ENCODE measurements at places on chromosomes 6 and 20. TPM values are rescaled to one million over a fixed set of nuclear protein-coding genes. Genes with fewer than 3 reads are reported as not detected.
A peak's percentile ranks its signal among the peaks of the same experiment; 100 is the strongest.

TOP1 gene
- total RNA-seq = 18.2 TPM

DNA sequence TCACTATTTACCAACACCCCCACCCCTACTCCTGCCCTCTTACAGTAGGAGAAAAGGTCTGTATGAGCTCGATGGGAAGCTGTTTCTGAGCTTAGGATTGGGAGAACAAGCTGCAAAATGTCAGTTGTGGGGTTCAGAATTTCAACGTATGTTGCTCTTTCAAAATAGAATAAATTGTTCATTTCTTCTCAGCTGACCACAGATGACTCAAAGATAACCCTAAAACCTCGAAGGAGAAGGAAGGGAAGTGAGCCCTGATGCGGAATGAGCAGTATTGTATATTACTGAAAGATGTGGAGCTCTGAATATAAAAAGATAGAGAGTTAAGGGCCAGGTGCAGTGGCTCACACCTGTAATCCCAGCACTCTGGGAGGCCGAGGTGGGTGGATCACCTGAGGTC is 35.9 kb upstream of the MYLIP start:
- no peak for DNase-seq

MRS2 gene
- total RNA-seq = 24.0 TPM

GRCh38 chr20:48847498-48848205 is 19.9 kb upstream of the PREX1 start:
- DNase-seq = no peak

DNA sequence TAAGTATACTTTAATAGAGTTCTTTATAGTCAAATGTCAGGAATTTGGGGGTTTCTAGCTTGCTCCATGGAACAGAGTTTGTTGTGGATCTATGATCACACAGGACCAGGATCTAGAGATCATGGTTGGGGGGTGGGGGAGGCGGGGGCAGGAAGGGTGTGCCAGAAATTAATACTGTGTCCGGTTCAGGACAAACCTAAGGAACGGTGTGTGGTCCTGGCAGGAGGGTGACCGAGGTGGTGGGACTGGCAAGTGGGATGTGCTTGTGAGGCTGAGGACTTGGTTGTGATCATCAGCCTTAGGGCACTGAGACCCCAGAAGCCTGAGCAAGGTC is 27.9 kb downstream of the GSTA3 start:
- DNase-seq = no peak

DNA sequence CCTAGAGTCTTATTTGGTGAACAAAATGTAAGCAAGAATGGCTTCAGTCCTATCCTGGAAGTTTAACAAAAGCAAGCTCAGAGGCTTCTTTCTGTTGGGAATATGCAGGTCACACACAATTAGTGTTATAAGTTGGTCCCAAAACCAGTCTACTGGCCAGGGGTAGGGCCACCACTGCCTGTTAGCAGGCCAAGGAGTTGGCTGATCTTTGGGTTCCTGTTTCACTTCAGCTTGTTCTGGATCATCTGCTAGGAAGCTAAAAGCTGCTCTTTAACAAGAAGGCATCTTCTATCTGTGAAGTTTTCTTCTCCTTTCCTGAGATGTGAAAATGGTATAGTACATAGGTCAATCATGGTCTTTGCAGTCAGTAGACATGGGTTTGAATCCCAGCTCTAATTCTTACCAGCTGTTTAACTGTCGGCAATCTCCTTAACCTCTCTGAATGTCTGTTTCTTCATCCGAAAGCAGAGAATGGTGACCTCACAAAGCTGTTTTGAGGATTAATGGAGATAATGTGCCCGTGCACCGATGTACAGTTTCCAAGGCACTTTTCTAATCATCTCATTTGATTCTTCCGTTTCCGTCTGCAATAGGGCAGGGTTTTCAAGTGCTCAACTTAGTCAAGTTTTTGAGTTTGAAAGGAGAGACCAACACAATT is 271.2 kb upstream of the TAB2 start:
- no peak for DNase-seq

SYCP2 gene
- 0.26 TPM for total RNA-seq

SAPCD1 gene
- 1.3 TPM for total RNA-seq

TPD52L1 gene
- total RNA-seq = 318 TPM

GRCh38 chr6:32947552-32948465 is 5.1 kb downstream of the HLA-DMA start:
- DNase-seq = peak; percentile 62

GRCh38 chr6:84078335-84078734 is 44.8 kb downstream of the MRAP2 start:
- no peak for DNase-seq

- no peak for DNase-seq
Observed at GRCh38 chr6:162063666-162064065, 663.9 kb downstream of the PRKN start.

GRCh38 chr6:52419809-52420667 is at the start of gene EFHC1:
Gene EFHC1, plus strand, starts transcription at chr6:52420342. Its CDS starts 69 bp downstream, at chr6:52420411.
- DNase-seq = peak; percentile 91

GRCh38 chr20:18987781-18988360 is 174.3 kb downstream of the SCP2D1 start:
- no peak for DNase-seq

BTBD3 gene
- total RNA-seq = 16.6 TPM

- peak; percentile 19 for DNase-seq
Observed at GRCh38 chr6:75932067-75932466, 140.4 kb downstream of the IMPG1 start.

VGLL2 gene
- not detected for total RNA-seq

DNA sequence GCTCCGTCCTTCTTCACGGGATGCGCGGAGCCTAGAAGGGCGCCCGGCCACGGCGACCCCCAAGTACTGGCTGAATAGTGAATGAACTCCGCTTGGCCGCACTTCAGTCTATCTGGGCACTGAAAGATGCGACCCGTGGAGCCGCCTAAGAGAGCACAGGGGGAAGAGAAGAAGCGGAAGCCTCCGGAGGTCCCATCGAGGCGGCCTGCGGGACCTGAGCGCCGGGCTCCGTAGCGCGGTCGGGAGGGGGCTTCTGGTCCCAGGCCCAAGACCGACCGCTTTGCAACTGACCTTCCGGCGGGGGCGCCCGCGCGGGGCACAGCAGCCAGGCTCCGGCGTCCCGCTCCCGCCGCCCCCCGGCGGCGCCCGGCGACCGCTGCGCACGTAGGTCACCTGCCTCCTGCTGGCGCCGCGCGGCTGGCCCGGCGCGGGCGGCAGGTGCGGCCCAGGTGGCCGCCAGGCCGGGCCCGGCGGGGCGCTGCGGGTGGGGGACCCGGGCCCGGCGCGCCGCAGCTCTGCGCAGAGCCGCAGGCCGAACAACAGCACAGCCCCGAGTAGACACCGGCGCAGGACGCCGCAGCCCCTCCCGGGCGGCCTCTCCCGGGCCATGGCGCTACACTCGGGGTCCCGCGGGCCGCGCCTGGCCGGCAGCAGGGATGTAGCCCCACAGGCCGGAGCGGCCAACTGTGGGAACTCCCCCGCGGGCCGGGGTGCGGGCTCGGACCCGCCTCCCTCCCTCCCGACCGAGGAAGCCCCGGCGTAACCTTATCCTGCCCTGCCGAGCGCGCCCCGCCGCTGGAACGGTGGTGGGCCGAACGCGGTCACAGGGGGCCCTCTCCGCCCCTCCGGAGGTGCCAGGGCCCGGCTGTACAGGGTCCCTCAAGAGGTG is at the start of gene METTL24:
Gene METTL24 (minus strand): TSS at position 686 of the 889 bp plus-strand sequence. CDS start 77 bp downstream, at position 609.
- DNase-seq = no peak

GRCh38 chr20:64223526-64224067 is 32.0 kb upstream of the PCMTD2 start:
- peak; percentile 21 for DNase-seq

DNA sequence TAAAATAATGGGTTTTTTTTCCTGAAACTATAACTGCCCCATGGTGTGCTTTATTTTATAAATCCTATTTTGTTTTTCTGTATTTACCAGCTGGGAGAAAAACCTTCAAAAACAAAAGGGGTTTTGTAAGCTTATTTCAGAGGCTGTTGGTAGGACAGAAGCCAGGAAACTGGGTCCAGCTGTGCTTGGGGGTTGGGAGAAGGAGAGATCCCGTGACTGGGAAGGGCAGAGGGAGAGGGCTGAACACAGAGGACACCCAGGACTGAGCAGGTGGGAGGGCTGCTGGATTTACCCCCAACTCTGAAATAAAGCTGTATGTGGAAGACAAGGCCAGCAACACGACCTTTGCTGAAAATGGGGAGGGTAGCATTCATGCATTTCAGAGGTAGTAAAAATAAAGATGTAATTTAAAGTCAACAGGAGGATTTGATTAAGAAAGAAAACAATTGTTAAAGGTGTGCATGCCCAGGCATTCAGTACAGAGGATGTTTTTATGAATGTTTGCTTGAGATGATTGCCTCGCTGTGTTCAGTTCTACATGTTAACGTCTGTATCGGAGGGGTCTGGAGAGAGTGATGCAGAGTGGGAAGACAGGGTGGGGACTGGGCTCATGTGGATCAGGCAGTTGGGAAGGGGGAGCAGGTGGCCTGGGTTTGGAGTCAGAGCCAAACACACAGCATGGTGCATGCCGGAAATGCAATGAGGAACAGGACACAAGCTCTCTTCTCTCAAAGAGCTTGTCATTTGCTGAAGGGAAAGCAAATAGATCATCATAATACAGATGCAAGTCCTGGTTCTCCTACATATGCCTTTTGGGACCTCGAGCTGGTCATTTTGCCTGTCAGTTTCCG is 21.4 kb downstream of the ARFGEF3 start:
- DNase-seq = no peak

- no peak for DNase-seq
Observed at GRCh38 chr6:167287513-167288048, 3.5 kb upstream of the UNC93A start.

- no peak for DNase-seq
Observed at GRCh38 chr6:37260444-37260843, 2.5 kb upstream of the TMEM217 start.
